Posterior vena cava (tissue), 2 donors: ENCODE measurements at places on chromosomes 1 and 21.

- DNase-seq, result no peak
Measured at GRCh38 chr21:38120984-38121855, 135.6 kb upstream of the KCNJ15 start.

DNA sequence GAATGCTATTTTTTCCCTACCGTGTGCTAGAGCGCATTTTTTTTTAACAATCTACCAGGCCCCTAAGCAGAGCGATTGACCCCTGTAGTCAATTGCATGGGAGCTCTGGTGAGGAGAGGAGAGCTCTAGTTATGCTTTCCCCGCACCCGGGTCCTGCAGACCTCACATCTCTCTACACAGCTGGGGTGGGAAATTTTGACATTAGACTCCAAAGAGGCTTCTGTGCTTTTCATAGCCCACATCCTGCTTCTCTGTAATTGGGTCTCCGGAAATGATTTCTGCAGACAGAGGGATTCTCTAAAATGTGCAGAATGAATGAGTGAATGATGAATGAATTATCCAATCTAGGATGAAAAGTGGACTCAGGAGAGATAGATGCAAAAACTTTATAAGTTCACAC, 41.5 kb upstream of the DUSP10 start:
- DNase-seq, result no peak

GRCh38 chr1:226690460-226690982, 48.6 kb downstream of the ITPKB start:
- DNase-seq, result peak; percentile 69

DNA sequence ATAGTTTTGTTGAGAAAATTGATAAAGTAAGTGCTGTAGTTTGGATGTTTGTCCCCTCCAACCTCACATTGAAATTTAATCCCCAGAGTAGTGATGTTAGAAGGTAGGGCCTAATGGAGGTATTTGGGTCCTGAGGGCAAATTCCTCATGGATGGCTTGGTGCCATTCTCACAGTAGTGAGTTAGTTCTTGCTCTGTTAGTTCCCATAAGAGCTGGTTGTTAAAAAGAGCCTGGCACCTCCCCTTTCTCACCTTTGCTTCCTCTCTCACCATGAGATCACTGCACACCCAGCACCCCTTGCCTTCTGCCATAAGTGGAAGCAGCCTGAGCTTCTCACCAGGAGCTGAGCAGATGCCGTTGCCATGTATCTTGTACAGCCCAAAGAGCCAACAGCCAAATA, 354.8 kb upstream of the NFIA start:
- DNase-seq, result no peak

DNA sequence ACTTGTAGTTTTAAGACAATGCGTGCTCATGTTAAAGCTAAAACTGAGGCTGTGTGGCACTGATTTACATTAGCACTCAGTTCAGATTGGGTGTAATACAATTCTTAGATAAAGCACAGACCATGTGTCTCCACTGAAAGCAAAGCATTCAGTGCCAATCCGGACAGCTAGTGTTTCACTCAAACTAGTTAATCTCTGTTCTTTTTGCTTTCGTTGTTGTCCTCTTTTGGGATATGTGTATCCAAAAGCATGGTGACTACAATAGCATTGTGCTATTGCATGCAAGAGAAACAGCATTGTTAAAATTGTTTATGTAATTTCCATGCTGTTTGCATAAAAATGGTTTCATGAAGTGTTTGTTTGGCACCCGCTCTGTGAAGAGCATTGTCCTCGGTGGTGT, 54.6 kb downstream of the F3 start:
- no peak for DNase-seq

GRCh38 chr1:216532251-216532798, 109.1 kb upstream of the USH2A start:
- no peak for DNase-seq

- DNase-seq, result peak; percentile 97
Measured at GRCh38 chr21:42227909-42228708, 9.2 kb downstream of the ABCG1 start.

DNA sequence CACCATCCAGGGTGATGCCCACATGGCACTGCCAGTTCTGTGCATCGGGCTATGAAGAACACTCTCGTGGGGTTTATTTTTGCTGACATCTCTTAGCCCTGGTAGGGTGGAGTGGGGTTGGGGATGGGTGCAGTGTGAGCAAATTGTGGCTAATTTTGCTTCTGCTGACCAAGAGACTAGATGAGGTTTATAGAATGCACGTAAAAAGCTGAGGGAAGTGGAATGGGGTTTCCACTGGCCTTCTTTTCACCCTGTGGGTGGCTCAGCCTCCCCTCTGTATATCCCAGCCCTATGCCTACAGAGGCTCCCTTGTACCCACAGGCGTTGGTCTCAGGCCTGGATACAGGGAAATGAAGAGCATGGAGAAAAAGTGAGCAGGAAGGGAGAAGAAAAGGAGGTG, 44.1 kb upstream of the RAB4A start:
- no peak for DNase-seq

DNA sequence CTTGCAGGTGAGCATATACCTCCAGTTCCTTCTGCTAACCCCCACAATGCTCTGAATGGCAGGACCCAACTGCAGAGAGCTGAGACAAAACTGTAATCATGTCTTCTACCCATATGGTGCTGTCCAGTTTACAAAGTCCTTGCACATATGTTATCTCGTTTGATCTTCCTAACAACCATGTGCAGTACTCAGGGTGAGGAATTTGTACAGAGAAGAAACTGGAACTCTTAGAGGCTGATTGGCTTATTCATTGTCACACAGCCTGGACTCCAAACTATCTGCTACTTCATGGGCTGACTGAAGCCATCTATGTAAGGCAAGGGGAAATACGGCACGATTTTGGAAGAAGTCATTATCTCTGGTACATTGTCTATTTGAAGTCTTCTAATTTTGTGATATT, 191.1 kb downstream of the TNR start:
- DNase-seq, result no peak

- peak; percentile 88 for DNase-seq
Measured at GRCh38 chr21:45993210-45994085, 11.9 kb downstream of the COL6A1 start.

GRCh38 chr1:170140371-170140770, 5.4 kb upstream of the NTMT2 start:
- DNase-seq, result no peak

- DNase-seq, result peak; percentile 12
Measured at GRCh38 chr1:93695411-93696005, 13.9 kb upstream of the BCAR3 start.

GRCh38 chr1:203593723-203594122, 32.9 kb upstream of the ATP2B4 start:
- DNase-seq, result no peak

- DNase-seq, result no peak
Measured at GRCh38 chr21:43702785-43703034, 16.2 kb upstream of the PDXK start.

DNA sequence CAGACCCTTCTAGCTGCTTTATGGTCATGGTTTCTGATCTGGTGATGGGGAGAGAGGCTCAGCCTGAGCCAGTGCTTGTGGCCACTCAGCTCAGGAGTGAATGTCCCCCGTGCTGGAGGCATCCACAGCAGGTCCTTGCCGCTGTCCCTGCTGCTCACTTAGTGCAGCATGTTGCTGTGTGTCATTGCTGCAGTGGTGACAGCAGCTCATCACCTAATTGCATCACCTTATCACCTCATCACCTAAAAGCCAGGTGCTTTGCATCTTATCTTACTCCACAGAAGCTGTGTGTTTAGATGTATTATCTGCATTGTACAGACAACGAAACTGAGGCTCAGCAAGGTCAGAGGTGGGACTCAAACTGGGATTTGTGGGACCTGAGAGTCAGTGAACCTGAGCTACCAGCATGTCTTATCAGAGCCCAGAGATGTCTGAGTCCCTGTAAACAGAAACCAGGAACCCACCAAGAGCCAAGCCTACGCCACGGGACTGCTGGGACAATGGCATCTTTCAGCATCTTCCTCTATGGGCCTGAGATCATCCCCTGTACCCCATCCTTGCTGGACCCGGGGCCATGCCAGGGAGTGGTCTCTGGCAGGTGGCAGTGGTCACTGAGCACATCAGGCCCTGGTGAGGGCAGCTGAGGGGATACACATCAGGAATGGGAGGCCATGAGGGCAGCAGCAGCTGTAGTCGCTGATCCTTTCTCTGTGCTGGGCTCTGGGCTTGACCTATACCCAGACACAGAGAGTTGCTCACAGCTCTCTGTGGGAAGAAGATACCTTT, 6.5 kb downstream of the PODN start:
- DNase-seq, result no peak

DNA sequence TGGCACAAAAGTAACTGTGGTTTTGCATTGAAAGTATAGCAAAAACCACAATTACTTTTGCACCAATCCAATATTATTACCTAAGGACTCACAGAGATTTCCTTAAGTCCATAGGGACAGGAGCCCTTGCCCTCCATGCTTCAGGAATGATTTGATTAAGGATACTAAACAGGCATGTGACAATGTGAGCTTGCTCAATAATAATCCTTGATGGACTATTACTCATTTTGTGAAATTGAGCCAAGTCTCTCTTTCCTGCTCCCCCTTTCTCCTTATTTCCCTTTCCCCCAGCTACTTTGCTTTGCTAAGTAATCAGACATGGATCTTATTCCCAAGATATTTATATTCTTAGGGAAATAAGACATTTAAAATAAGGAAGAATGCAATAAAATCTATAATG, 21.6 kb upstream of the RGL1 start:
- no peak for DNase-seq

- DNase-seq, result no peak
Measured at GRCh38 chr1:25567710-25568089, 24.3 kb downstream of the LDLRAP1 start.

DNA sequence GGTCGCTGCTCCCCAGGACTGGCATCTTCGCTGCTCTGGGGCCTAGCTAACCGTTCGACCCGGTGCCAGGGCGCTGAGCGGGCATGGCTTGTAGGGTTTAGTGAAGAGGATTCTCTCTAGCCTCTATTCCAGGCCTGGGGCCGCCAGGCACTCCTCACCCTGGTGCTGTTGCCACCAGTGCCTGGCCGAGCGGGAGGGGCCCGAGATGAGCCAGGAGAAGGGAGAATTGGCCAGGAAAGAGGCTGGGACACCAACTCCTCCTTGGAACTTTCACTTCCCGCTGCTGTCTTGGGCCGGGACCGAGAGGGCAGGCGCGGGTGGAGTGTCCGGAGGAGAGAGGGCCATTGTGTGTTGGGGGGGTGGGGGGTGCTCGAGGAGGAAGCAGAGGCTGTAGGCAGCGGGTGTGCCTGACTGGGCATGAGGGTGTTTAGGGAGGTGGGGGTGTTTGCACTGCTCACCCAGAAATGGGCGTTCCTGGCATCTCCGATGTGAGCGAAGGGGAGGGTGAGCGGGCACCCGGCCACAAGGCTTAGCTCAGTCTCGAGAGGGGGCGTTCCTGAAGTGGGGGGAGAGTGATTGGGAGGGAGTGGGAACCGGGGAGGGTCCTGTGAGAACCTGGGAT, 772 bp downstream of the ADAM15 start:
- DNase-seq, result peak; percentile 88

- no peak for DNase-seq
Measured at GRCh38 chr1:147600119-147601111, 59.1 kb downstream of the BCL9 start.

DNA sequence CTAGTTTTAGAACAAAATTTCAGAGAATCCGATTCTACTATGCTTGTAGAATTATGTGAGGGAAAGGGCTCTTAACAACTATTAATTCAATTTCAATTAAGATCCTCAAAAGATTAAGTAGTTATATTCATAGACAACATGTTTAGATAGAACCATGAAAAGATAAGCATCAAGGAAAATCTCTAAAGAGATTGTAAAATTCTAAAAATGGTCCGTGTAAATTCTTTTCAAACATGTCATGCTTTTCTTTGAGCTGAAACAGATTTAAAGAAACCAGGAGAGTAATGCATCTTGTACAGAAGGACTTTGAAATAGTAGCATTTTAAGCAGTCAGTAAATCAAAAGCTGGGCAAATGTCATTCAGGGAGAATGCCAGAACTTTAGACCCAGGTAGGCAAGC, 1080.6 kb upstream of the B3GALT2 start:
- DNase-seq, result no peak

DNA sequence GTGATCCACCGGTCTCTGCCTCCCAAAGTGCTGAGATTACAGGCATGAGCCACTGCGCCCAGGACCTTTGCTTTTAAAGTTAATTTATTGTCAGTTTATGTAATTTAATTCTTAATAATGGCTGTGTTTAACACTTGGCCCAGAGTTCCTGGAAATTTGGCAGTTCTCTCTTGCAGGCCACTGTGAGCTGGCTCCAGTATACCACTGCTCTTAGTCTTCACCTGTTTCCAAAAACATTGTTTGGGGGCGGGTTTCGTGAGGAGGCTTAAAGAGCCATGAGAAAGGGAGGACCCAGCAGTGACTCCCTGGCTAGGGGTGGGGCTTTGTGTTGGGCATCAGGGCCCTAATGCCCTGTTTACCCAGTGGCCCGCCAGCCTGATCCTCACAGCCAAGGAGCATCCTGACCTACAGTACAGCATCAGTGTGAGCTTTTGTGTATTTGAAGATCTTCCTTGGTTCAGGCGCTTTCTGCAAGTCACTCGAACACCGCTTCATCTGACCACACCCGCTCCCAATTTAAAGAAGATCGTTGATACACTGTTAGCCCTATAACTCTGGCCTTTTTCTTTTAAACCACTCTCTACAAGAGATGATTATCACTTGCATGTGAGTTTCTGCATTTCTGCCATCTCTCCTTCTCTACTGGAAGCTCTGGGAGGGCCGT, 12.0 kb upstream of the BGLAP start:
- no peak for DNase-seq

GRCh38 chr1:205688171-205689080, 8.1 kb upstream of the SLC45A3 start:
- peak; percentile 10 for DNase-seq

DNA sequence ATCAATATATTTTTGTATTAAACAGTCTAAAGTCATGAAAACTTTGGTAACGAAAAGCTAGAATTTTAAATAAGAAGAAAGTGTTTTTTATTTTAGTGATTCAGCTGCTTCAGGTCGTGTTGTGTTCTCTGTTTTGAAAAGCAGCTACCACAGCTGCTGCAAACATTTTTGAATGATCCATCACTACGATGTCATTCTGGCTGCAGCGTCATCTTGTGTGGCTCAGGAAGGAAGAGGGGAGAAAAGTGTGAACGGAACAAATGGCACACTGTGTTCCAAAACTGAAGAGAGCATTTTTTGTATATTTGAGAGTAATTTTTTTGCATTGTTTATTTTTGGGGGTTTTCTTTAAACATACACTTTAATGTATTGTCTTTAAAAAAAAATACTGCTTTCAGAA, 323.0 kb upstream of the ADGRL2 start:
- DNase-seq, result no peak

DNA sequence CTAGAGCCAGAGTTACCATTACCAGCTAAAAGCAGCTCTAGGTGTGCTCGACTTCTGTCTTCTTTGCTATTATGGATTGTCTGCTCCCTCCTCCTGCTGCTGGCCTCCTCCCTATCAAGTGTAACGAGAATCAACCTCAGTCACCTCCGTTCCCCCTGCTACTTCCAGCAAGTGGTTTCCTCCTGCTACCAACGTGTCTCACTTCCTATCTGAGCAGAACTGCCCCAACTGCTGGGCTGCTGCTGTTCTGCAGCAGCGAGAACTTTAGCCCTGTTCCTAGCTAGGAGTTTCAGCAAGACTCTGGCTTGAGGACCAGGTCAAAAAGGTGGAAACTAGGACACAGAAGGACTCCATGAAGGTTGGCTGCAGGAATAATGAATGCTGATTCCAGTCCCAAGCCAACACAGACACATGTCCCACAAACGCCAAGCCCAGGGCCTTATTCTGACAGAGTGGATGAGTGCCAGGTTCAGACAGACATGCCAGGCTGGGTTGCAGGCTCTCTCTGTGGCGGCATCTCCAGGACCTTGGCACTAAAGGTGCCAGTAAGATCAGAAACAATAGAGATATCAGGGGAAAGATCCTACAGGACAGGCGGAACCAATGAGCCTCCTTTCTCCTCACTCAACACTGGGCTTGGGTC, 46.9 kb downstream of the CD34 start:
- no peak for DNase-seq

- DNase-seq, result no peak
Measured at GRCh38 chr1:245375789-245376460, 221.1 kb downstream of the KIF26B start.
